Activated CD4-positive, CD25-positive, alpha-beta regulatory T cell (primary cell): ENCODE measurements at places on chromosomes 2 and 18.

GRCh38 chr2:154623819-154624218, 74.7 kb upstream of the KCNJ3 start:
- no peak for DNase-seq

DNA sequence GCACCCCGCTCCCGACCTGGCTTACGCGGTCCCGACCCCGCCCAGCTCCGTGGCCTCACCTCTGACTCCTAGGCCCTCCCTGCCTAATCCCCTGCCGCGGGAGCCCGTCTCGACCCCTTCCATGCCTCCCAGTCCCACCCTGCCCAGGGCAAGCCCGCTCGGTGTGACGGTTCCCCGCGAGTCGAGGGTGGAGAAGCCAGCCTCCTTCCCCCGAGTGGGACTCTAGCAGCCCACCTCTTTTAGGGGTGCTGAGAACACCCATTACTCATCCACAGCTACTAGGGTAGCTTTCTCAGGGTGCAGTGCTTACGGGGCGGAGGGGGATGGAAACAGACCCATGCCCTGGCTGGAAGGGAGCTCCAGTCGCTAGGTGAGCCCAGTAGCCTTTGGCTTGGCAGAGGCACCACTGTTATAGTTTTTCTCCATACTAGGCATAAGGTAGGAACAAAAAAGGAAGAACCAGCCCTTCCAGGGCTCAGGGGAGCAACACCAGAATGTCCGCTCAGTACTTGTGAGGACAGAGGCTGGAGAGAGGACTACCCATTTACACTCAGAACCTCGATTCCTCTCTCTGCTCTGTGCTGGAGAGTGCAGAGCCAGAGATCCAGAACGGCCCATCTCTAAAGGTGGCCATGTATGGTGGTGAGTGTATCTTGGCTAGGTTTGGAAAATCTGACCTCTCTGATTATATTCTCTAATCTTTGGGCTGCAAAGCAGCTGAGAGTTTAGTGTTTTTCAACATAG, 606 bp downstream of the AGBL5 start:
- DNase-seq: no peak

- DNase-seq: no peak
Observed at GRCh38 chr2:99066075-99066958, 75.2 kb upstream of the C2orf15 start.

DNA sequence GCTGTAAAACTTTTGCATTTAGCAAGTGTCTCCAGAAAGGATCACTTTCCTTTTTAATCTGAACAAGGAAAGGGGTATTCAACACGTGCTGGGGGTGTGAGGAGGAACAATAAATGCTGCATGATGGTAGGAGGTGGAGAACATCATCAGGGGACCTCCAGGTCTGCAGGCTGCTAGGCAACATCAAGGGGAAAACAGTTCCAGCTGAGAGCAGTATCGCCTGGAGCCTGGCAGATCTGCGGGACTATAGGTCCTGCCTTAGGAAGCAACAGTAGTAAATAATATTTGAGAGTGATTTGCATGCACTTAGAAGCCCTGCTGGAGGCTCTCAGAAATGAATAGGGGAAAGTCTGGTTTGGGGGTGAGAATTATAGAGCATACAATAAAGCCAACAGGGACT, 175.6 kb downstream of the SUCLG1 start:
- DNase-seq: no peak

DNA sequence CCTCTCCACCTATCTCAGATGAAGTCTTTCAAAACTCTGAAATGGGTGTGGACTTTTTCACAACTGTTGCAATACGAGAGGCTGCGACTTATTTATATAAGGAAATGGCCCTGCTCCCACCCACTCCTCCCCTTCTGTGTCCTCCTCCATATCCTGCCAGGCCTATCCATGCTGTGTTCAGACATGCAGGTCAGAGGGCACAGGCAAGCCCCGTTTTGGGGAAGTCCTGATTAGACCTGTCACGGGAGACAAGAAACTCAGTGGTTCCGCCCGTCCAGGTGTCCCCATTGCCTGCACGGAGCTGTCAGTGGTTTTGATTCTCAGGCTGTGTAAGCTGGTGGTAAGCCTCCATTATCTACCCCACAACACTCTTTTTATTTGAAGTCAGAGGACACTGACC, 99.6 kb upstream of the MGAT5 start:
- no peak for DNase-seq

DNA sequence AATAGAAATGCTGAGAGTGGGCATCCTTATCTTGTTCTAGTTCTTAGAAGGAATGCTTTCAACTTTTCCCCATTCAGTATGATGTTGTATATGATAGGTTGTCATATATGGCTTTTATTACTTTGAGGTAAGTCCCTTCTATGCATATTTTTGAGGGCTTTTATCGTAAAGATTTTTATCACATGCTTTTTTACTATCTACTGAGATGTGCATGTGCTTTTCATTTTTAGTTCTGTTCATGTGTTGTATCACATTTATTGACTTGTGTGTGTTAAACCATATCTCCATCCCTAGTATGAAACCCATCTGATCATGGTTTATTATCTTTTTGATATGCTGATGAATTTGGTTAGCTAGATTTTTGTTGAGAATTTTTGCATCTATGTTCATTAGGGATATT, 1008.8 kb downstream of the CNTNAP5 start:
- DNase-seq: no peak

DNA sequence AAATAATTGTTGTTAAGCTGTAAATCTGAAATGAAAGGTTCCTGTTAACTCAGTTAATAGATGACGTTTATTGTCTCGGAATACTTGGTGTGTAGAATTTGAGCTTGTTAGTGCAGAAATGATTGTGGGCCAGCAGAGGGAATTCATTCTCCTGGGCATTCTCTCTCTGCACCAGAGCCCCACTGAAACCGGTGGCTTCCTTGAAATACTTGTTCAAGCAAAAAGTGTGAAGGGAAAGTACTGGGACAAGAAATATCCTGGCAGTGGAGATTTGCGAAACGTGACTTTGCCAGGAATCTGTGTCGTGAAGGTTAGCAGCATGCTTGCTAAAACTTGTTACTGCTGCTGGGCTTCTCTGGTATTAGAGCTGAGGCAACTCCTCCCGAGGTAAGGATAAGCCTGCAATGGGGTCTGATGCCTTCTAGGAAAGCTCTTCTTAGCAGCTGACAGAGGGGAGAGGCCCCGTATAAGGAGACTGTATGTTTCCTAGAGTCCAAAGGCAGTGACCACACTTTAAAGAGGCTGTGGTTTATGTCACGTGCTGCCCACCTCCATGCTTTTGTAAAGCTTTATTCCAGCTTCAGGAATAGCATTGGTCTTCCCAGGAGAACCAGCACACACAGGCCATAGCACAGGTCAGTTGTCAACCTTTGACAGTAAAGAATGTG, 2.0 kb downstream of the ITGA6 start:
- no peak for DNase-seq

GRCh38 chr2:2472881-2473280, 141.8 kb upstream of the MYT1L start:
- DNase-seq: no peak

- DNase-seq: no peak
Observed at GRCh38 chr2:112881217-112881985, 29.6 kb upstream of the IL37 start.

DNA sequence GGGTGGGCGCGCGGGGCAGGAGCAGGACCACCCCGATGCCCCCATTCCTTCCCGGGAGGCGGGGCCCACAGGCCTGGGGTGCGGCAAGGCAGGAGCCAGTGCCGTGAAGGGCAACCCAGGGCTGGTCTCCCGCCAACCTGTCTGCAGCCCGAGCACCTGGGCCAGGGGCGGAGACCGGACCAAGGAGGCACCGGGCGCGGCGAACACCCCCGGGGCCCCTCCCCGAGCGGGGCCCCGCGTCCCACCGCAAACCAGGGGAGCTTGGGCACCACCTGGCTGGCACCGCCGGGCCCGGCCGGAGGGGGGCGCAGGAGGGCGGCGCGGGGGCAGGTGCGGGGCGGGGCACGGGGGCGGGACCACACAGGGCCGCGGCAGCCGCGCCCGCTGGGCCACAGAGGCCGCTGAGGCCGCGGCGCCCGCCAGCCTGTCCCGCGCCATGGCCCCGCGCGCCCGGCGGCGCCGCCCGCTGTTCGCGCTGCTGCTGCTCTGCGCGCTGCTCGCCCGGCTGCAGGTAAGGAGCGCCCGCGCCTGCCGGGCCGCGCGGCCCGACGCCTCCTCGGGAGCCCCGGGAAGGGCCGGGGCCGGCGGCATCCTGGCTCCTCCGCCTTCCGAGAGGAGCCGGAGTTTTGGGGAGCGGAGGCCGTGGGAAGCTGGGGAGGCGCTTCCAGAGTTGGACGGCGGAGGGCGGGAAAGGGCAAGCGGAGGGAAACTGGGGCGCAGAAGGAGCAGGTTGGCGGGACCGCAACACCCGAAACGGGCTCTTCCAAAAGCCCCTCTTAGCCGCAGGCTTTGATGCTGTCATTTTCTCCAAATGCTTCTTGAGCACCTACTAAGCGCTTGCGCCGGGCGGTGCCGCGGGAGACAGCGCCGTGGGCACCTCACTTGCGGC, at the start of gene TNFRSF11A:
Gene TNFRSF11A, plus strand, starts transcription at position 394 of the 889 bp plus-strand sequence. Its CDS starts 43 bp downstream, at position 437.
- DNase-seq: peak; percentile 47

DNA sequence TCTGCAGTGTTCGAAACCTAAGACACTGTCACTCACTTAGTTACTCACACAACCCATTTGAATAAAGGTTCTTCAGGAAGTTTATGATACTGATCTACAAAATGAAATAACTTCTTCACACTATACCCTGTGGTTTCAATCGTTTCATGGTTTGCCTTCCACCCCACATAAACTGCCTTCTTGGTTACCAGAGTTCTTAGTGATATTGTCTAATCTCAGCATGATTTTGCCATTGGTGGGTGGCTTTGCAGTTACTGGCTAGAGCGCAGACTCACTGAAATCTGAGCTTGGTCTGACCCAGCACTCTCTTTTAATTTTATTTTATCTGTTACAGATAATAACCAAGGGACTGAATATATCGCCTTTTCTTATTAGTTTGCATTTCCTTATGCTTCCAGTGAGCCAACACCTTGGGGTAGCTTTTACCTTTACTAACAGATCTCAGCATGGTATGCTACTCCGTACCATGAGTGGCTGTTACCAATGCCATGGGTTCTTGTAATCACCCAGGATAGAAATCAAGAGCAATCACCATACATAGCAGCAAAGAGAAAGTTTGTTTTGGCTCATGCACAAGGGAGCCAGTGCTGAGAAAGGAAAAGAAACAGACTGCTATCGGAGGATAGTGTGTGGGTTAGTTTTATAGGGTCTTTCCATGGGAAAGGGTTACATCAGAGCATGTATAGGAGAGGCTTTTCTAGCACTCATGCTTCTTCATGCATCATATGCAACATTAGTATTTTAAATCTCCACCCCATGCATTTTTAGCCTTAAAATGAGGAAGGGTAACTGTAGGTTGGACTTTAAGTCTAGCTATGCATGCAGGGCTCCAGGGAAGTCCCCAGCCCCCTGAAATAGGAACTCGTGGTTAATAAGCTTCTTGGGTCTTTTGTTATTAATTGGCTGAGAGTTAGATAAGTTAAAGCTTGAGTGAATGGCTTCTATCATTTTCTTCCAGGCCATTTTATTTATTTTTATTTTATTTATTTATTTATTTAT, 33.3 kb downstream of the ANXA4 start:
- DNase-seq: no peak

GRCh38 chr2:65666156-65666725, 233.8 kb upstream of the SPRED2 start:
- no peak for DNase-seq

GRCh38 chr2:197614532-197614931, 60.9 kb downstream of the RFTN2 start:
- no peak for DNase-seq

- DNase-seq: no peak
Observed at GRCh38 chr2:8579485-8580085, 102.3 kb upstream of the ID2 start.

DNA sequence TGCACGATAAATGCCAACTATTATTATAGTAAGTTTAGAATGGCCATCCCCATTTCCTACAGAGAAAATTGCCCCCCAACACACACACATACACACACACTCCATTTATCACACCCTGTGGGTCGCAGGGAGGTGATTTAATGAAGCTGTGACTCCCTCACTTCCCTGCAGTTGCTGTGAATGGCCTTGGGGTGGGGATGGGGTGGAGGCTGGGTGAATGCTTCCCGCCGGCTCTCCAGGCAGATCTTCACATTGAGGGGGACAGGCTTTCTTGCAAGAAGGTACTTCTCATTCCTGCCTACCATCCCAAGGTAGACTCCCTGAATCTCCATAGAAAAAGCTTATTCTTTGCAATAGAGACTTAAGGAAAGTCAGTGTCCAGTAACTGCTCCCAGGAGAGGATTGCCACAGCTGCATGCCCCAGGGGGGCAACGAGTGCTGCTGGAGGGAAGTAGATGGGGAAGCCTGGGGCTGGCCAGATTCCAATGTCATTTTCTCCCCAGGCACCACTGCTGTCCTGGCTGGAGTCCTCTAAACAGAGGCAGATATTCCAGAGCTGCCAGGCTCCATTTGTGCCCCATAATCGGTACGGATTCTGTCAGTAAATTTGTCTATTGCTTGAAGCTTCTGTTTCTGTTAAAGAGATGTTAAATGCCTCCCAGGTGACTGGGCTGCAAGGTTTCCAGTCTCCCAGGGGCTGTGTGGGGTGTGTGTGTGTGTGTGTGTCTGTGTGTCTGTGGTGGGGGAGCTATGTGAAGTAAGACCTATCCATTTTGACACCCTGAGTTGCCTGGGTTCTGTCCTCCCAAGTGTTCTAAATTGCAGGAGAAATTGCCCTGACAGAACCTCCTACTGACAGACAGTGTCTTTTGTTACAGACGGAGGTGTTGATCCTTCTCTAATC, 265.5 kb downstream of the SRBD1 start:
- DNase-seq: no peak

DNA sequence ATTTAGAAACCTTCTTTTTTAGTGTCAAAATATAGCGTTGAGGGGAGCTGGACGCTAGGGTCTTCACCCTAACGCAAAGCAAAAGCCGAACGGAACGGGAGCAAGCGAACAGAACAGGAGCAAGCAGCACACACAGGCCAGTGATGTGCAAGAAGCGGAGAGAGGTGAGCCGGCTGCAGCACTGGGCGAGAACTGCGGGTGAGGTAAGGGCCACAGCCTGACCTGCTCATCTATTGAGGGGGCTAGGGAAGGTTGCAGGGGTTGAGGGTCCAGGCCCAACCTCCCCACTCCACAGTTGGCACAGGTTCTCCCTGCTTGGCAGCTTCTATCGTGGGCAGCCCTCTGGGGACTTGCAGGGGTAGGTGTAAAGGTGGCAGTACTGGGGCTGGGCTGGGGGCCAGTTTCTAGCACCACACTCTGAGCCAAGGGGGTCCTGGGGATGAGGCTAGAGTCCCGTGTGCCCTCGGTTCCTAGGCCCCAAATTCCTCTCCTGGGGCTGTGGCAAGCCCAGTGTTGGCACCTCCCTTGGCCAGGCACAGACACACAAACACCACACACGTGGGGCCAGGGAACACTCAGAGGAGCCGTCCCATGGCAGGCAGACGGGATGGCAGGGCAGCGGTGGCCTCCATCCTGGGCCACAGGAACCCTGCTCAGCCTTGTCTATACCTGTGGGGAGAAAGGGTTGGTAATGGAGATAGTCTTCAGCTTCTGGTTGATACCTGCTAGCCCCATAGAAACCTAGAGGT, 1.2 kb upstream of the ABCB6 start:
- DNase-seq: no peak

DNA sequence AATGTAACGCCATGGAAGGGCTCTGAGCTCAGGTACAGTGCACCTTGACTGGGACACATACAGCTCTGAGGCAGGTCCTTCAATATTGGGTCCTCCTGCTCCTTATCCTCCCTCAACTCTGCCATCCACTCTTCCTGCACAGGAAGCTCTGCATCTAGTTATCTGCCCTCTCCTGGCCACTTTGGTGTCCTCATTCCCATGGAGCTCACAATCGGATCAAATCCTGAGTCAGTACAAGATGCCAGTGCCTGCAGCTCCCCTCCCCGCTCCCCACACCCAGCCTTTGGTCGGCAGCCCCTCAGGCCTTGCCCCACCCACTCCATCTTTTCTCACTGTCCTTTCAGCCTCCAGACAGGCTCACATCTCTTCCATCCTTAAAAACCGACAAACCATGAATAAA, 58.0 kb downstream of the LRRFIP1 start:
- no peak for DNase-seq
